ENCODE measurements at places on chromosomes 1 and 21.
A peak's percentile ranks its signal among the peaks of the same experiment; 100 is the strongest.

DNA sequence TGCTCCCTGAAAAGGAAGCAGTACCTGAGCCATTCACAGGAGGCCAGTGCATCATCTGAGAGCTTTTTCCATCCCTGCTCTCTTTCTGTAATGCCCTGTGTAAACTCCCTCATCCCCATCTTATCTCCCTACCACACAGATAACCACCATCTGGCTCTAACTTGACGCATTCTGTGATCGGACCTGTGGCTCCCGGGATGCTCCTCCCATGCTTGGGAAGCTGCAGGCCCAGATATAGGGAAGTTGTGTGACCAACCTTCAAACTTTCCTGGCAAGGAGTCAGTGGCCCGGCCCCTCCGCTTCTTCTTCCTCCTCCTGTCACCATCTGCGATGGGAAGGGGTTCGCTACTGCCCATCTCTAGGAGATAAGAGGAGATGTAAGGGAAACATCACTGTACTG lies 21.1 kb downstream of the MKNK1 start:
- DNase-seq, result no peak

GRCh38 chr1:43518935-43519686 lies 11.6 kb upstream of the PTPRF start:
- no peak for DNase-seq

DNA sequence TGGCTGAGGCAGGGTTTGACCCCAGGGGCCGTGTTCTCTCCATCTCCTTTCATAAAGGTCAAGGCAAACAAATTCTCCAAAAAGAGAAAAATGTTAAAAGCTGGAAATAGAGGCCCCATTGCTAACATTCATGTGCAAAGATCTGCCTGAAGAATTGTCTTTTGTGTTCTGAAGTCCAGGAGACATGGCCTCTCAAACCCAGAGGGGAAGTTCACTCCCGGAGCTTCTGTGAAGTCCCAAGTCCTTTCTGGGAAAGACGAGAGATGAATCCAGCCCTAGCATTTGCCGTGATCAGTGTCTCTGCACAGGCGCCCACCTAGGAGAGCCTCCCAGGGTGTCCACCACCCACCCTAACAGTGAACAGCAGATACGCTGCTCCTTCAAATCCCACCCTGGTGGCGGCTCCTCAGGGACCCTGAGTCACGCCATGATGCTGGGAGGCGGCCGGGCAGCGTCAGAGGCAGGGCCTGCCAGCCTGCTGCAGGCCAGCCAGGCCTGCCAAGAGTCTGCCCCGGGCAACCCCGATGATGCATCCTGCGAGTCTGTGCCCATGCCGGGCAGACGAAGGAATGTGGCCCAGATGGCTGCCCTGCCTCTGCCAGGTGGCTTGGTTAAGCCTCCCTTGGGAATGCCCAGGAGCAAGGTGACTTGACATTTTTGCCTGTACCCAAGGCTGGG lies 5.2 kb upstream of the C2CD2 start:
- no peak for DNase-seq

DNA sequence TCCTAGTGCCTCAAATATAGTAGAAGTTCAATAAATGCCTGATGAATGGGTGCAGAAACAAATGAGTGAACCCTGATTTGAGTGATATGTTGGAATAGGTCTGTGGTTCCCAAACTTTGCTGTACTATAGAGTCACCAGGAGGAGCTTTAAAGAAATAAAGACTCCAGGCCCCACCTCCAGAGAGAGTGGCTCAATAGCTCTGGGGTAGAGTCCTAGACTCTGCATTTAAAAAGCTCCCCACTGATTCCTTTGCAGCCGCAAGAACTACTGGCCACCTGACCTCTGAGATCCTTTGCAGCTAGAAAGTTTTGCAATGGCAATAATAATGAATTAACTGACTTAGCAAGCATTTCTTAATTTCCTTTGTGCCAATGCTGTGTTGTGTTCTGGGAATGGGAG lies 20.9 kb downstream of the TCHHL1 start:
- no peak for DNase-seq

DNA sequence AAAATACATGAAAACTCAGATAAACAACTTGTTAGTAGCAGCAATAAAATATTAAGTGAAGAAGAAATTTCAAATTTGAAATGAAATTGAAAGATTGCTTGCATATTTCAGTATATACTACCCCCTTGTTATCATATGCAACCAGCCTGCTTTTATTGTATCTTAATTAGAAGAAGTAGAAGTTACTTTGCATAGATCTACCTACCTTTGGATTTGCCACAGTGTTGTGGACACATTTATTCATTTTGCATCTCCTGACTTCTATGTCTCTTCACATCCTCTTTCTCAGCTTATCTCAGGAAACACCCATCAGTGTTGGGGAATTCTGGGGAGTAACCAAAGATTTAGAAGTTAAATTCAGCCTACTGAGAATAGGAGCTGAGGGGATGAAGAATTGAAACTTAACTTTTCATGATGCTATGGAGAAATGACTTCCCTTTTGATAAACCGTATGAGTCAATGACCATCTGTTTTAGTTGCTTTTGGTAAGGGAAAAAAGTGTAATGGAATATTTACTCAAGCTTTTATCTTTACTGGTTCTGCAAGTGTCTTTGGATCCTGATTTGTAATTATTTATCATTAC lies 96.9 kb downstream of the RGL1 start:
- DNase-seq, result no peak

- DNase-seq, result no peak
These were observed 100.0 kb downstream of the POFUT2 start for GRCh38 chr21:45187646-45188045.

- peak; percentile 70 for DNase-seq
These were observed 472.7 kb downstream of the PTPRU start for GRCh38 chr1:29708796-29709703.

GRCh38 chr1:201906336-201906735 lies 17.6 kb downstream of the SHISA4 start:
- DNase-seq, result no peak

DNA sequence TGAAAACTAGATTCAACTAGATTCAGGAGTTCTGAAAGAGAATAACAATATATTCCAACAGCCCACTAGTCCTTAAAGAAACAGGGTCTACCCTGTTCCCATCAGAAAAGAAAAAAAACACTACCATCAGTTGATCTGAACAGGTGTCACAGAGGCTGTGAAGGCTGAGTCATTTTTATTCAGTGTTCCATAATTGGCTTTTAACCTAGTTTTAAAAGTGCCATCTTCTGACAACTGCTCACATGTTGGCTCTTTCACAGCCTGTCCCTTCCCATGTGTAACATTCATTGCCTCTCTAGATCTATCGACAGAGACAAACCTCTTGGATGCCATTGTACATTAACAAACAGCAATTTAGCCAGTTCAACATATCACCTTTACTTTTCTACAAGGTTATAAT lies 243.7 kb downstream of the TBX15 start:
- DNase-seq, result no peak

GRCh38 chr21:35377505-35378090 lies 328.5 kb upstream of the RUNX1 start:
- DNase-seq, result no peak

- DNase-seq, result no peak
These were observed 81.0 kb upstream of the IVNS1ABP start for GRCh38 chr1:185398022-185398421.

GRCh38 chr1:78493451-78493850 lies 2.7 kb downstream of the PTGFR start:
- DNase-seq, result no peak

DNA sequence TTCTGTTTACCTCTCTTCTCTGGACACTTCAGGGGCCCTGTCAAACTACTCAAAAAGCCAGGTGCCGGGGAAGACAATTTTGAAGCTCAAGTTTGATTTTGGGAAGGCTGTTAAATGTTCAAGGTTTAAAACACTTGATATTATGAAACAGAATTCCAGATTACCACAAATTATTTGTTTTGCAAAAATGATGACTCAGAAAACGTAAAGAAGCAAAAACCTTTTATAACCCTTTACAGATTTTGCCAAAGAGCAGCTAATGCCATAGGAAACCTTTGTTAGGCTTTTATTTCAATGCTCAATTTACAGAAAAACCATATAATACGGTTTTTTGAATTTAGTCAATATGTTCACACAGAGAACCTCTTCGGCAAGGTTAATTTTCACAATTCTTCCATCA lies 593.4 kb upstream of the ZP4 start:
- DNase-seq, result no peak

DNA sequence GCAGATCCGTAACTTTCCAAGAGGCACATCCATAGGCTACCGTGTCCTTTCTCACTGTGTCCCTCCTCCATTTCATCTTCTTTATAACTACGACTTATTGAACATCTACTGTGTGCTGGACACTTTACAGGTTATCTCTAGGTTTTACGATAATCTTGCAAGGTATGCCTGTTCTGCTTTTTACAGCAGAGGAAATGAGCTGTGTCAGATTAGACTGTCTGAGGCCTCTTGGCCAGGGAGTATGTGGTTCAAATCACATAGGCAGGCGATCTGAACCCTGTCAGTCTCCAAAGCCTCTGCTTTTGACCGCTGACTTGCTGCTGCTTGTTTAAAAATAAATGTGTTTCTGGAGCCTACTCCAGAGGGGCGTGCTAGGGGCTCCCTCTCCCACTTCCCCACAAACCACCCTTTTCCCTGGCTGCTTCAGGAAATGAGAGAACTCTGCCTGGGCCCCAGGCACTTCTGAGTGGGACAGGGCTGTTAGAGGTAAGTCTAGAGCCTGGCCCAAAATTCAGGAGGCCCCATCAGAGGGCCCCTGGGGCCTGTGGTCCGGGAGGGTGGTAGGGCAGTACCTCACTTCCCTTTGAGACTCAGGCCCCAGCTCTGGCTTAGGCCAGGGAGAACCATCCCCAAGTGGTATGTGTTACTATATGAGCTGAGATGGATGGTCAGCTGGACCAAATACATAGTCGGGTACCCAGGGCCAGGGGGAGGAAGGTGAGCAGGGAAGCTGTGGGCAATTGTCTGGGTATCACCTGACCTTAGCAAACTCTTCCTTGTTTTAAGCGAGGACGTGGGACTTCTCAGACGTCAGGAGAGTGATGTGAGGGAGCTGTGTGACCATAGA lies 4.4 kb downstream of the PSEN2 start:
- no peak for DNase-seq

DNA sequence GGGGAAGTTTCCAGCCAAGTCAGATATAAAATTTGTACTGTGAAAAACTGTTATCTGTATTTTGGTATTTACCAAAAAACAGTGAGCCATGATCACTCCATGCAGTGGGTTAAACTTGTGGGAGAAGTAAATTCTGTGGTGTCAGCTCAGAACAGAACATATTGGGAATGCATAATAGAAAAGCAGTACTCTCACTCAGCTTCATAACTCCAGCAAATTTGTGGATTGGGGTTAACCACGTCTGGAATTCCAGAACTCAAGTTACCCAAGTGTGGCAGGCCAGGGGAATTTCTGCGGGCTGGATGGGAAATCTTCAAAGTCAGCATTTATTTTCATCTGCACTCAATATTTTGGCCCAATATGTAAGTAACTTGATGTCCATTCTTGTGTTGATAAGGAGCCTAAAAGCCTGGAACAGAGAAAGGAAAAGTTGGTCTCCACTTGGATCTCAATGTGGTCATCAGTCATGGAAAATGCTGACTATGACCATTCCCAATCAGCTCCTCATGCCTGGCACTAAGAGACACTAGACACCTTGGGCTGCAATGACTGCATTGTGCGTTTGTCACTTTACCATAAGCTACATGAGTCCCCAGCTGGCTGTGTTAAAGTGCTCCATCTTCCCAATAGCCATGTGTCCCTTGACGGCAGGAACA lies 39.1 kb upstream of the ENAH start:
- DNase-seq, result no peak

- no peak for DNase-seq
These were observed 208.2 kb upstream of the TMEM51 start for GRCh38 chr1:14945132-14946010.

DNA sequence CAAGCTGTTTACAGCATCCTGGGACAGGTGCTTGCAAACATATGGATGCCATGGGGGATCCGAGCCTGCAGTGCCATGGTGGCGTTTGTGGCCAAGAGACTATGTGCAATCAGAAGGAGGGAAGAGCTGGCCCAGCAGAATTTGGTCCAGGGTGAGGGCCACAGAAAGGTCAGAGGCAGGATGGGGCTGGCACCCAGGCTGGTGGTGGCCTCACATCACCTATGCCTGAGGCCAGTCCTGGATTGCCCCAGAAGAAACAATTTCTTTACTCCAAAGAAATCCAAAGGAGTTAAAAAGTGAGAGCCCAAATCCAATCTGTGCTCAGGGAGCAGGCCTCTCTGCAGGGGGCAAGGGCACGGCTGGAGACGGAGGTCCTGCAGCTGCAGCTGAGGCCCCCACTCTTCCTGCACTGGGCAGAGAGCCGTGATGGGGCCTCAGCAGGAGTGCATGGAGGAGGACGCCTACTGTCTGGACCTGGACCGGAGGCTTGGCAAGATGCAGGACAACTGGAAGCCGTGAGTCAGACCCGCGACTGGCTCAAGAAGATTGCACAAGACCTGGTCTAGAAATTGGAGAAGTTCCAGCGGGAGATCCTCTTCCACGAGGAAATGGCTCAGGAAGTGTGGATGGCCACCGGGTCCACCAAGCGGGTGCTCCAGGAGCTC lies 163.5 kb downstream of the RYR2 start:
- DNase-seq, result no peak

DNA sequence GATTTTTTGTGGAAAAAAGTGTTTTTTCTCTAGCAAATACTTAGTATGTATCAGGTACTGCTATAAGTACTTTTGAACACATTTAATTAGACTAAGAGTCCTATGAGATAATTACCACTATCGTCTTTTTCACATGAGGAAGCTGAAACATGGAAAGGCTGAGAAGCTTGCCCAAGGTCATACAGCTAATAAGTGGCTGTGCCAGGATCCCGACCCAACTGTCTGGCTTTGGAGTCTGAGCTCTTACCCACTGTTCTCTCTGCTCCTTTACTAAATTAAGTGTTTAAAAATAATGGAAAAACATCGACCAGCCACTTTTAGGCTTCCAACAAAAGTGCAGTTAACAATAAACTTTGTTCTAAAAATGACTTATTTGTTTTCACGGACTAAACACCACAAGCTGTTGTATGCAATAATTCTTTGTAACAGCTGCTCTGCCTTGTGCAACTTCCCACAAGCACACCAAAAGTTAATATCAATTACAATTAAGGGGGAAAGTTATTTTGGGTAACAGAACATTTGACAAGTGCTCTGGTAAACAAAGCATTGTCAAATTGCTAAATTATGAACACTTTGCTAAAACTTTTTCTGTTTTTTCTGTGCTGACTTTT lies 75.7 kb downstream of the CRB1 start:
- no peak for DNase-seq

- no peak for DNase-seq
These were observed 8.4 kb upstream of the SLC37A1 start for GRCh38 chr21:42505090-42505726.

DNA sequence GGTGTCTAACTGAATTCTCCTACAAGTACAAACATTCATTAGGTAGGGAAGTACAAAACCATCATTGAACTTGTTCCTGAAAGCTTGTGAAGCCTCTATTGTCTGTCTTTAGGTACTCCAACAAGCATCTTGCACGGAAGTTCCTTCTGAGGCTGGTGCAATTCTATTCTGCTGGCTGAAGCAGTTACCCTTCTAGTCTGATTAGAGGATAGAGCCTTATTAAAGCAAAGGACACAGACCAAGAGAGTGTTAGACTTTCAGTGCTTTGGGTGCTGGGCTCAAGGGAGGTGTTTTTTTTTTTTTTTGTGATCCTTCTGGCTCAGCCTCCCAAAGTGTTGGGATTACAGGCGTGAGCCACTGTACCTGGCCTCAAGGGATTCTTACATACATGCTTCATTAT lies 43.8 kb downstream of the HHAT start:
- no peak for DNase-seq

- no peak for DNase-seq
These were observed 335.9 kb downstream of the RGS7 start for GRCh38 chr1:241020851-241021697.

- DNase-seq, result no peak
These were observed 9.8 kb downstream of the UBASH3A start for GRCh38 chr21:42413500-42413899.

Measured in NCI-H345 (cell line).